ENCODE measurements at places on chromosomes 7 and 10. TPM values are rescaled to one million over a fixed set of nuclear protein-coding genes. Genes with fewer than 3 reads are reported as not detected.
A peak's percentile ranks its signal among the peaks of the same experiment; 100 is the strongest.

- DNase-seq = no peak
Observed at GRCh38 chr7:20220921-20221547, 3.9 kb upstream of the MACC1 start.

DNA sequence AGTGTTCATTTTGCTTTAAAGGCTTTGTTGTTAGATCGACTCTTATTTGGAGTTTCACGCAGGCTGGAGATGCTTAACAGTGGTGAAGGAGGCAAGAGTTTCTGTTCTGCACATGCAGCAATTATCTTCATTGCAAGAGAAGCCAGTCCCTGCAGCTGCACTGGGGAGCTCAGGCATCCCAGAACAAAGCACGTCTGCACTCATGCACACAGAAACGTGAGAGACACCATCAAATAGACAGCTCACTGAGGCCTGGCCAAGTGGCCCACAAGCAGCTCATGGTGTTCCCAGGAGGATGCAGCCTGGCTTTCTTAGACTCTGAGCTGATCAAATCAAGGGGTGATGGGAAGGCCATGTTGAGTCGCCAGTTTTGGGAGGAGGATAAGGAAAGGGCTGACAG, 246.1 kb downstream of the CREB5 start:
- peak; percentile 38 for DNase-seq

DNA sequence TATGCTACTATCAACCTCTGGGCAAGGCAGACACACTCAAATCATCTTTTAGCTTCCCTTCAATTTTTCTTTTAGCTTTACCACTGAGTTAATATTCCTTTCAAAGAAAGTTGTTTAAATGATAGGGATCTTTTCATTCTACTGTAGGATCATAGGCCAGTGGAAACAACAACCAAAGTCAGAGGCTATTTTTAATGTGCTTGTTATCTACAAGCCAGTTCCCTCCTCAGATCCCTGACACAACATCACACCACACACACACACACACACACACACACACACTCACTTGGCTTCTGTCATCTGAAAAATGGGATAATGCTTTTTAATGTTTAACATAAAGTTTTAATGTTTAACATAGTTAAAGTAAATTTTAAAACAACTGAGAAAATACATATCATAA, 106.7 kb upstream of the CAV2 start:
- no peak for DNase-seq

DNA sequence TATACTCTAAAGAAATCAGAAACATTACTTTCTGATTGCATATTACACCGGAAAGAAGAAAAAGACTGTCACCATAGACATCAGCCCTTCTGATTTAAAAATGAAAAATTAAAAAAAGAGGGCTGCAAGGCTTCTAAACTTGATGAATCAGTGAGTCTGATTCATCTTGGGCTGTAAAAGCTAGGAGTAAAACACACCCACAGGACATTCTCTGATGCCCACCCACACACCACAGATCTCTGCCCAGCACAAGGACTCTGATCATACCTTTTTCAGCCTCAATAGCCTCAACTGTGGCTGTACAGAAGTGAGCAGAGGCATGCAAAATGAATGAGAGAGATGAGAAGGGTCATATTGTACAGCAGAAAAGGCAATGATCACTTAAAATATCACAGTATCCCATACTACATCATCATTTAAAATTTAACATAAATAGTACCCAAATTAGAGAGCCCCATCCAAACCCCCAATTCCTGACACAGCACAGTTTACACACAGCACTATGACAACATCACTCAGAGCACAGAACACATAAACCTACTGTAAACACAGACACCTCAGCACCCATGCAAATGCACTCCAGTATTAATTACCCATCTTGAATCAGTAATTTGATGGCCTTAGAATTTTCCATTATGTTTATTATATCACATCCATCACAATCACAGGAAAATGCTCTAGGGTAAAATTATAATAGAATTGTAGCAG, 6.4 kb upstream of the MSS51 start:
- no peak for DNase-seq

Gene DNAH11
- total RNA-seq = 0.99 TPM

Gene DOCK1
- total RNA-seq = 72.6 TPM

Gene ANKRD30A
- total RNA-seq = not detected
